ENCODE measurements at places on chromosomes 1 and 21.

DNA sequence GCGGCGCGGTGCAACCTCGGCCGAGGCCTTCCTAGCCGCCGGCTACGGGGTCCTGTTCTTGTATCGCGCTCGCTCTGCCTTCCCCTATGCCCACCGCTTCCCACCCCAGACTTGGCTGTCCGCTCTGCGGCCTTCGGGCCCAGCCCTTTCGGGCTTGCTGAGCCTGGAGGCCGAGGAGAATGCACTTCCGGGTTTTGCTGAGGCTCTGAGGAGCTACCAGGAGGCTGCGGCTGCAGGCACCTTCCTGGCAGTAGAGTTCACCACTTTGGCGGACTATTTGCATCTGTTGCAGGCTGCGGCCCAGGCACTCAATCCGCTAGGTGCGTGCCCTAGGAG lies 379 bp downstream of the PPCS start:
- DNase-seq: no peak

DNA sequence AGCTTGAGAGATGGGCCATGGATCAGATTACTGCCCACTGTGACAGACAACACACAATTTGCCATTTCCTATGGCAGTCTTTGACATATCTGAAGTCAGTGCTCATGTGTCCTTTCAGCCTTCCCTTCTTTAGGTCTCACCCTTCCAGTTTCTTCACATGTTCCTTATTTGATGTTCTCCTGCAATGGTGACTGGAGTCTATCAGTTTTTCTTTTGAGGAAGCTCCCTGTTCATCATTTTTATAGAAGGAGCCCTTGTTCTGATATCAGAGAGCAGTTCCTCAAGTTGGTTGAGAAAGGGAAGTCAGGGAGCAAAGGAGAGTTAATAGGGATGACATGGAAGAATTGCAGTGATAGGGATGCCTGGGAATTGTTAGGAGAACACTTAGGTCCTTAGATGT lies 42.2 kb downstream of the DISC1 start:
- no peak for DNase-seq

GRCh38 chr1:174191349-174191862 lies 32.1 kb downstream of the RABGAP1L start:
- no peak for DNase-seq

DNA sequence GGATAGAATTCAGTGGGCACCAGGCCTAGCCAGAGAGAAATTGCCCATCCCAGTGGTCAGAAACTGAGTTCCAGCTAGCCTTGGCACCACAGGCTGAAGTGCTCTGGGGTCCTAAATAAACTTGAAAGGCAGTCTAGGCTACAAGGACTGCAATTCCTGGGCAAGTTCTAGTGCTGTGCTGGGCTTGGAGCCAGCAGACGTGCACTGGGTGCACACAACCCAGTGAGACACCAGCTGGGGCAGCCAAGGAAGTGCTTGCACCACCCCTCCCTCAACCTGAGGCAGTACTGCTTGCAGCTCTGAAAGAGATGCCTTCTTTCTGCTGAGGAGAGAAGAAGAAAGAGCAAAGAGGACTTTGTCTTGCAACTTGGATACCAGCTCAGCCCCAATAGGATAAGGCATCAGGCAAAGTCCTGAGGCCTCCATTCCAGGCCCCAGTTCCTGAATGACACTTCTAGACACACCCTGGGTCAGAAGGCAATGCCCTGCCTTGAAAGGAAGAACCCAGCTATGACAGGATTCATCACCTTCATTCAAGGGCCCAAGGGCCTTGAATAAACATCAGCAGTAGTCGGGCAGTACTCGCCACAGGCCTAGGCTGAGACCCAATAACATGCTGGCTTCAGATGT lies 55.1 kb downstream of the OVGP1 start:
- no peak for DNase-seq

GRCh38 chr1:192575499-192576189 lies at the start of gene RGS1:
RGS1 (plus strand) TSS chr1:192575773; CDS start chr1:192575793, 20 bp downstream.
- DNase-seq: peak; percentile 66

- DNase-seq: no peak
Measured at GRCh38 chr21:23887725-23888306, 1719.5 kb downstream of the MRPL39 start.

DNA sequence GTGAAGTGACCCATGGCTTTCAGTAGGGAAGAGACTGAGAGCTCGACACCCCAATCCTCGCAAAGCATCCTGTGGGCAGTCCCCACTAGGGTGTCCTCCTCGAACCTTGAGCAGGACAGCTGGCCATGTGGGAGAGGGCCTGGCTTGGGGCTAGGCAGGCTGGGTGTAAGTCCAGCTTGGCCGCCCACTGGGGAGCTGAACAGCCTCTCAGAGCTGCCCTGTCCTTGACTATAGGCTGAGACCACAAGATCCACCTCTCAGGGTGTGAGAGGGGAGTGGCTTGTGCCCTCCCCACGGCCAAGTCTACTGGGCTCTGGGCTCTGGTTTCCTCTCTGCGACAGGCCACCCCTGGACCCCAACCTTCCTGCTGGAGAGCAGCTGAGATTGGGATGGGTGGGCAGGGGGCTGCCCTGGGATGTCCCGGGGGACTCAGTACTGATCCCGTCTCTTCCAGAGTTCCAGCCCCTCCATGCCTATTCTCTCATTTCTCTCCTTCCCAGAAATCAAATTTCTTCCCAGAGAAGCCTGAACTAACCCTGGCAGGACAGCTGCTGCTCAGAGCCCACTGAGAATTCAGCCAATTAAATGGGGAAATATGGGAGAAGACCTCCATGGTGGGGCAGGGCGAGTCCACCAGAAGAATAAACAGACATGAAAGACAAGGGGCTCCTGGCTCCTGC lies 282.9 kb downstream of the PTPRU start:
- DNase-seq: no peak

DNA sequence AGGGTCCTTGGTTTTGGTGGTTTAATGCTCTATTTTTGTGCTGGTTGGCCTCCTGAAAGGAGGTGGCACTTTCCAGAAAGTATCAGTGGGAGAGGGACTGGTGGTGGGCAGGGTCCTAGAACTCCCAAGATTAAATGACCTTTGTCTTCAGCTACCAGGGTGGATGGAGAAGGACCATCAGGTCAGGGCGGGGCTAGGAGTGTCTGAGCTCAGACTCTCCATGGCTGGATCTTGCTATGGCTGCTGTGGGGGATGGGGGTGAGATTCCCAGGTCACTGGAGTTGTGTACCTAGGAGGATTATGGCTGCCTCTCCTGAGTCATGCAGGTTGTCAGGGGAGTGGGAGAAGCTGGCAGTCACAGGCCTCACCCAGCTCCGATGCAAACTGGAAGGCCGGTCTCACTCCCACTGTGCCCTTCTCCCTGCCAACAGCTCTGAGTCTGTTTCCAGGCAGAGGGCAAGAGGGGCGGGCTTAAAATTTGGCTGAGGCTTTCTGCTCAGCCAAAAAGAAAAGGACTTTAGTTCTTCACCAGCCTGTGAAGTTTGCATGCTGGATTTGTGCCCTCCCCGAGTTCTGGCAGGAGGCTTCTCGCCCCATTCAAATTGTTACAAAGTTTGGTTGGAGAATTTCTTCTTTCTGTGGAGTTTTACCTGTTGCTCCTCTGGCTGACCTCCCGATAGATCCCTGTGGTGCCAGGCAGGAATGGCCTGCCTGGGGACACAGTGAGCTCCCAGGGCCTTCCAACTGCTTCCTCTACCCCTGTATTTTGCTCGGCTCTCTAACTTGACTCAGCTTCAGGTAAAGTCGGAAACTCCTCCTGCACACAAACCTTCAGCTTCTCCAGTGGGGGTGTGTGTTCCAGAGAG lies 13.1 kb upstream of the KYAT3 start:
- DNase-seq: no peak

- no peak for DNase-seq
Measured at GRCh38 chr1:209648346-209648745, 3.9 kb downstream of the LAMB3 start.

DNA sequence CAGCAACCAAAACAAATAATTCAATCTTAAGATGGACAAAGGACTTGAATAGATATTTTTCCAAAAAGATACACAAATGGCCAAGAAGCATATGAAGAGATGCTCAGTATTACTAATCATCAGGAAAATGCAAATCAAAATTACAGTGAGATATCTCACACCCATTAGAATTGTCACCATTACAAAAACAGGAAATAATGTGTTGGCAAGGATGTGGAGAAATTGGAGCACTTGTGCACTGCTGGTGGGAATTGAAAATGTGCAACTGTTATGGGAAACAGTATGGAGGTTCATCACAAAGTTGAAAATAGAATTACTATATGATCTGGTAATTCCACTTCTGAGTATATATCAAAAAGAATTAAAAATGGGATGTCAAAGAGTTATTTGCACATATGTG lies 83.2 kb downstream of the SH3GLB1 start:
- no peak for DNase-seq

- no peak for DNase-seq
Measured at GRCh38 chr21:38965241-38965640, 159.5 kb downstream of the ETS2 start.

- DNase-seq: no peak
Measured at GRCh38 chr1:150234309-150234565, 1.7 kb downstream of the ANP32E start.

- DNase-seq: no peak
Measured at GRCh38 chr1:226708967-226709396, 30.1 kb downstream of the ITPKB start.

- DNase-seq: no peak
Measured at GRCh38 chr1:40530735-40531380, 579 bp upstream of the ZNF684 start.

DNA sequence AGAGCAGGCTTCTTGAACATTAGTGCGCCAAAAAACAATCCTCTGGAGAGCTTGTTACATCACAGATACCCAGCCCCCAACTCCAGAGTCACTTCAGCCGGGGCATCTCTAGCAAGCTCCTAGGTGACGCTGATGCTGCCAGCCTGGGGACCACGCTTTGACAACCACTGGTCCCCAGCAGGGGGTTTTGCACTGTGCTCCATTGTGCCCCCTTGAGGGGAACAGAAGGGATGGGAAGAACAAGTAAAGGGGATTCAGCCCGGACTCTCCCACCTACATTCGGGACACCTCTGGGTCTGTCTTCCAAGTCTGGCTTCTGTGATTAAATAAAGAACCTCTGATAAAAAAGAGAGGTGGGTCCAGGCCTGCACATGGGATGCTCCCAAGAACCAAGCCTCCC lies 60.4 kb downstream of the ATP5PO start:
- no peak for DNase-seq

- no peak for DNase-seq
Measured at GRCh38 chr1:108190001-108190634, 10.0 kb downstream of the SLC25A24 start.

DNA sequence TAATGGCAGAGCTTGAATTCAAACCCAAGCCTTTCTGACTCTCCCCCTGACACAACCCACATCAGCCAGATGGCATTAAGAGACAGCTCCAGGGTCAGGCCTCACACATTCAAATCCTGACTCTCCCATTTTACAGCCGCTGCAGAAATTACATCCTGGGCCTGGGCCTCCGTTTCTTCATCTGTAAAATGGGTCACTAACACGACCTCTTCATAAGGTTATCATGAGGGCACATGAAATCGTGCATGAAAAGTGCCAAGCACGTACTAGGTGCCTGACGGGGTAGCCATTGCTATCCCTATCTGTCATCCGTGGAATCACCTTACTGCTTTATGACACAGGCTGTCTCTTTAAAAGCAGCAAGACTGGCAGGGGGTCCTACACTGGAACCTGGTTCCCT lies 19.8 kb upstream of the CASZ1 start:
- no peak for DNase-seq

DNA sequence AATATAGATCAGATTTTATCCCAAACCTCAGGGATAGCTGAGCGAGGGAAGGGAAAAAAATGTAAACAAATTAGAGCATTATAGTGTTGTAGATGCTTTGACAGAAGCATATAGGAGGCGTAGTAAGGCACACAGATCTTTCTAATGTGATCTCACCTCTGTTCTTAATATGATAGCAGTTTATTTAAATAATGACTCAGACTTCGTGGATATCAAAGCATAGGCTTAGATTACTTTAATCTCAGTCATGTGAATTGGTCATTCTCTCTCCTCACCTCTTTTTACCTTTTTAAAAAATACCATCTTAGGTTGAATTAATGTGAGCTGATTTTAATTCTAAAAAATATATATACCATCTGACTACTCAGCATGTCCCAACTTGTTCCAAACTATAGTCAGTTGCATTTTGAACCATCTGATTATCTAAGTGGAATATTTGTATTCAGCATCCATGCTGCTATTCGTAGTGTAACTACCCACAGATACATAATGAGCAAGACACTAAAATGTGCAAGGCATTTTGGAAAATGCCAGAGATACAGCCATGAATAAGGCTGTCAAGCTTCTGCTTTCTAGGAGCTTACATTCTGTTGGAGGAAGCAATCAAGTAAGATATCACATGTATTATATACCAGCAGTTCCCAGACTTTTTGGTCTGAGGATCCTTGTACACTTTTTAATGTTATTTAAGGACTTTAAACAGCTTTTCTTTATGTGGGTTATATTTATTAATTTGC lies 76.7 kb downstream of the OSBPL9 start:
- DNase-seq: no peak

GRCh38 chr21:45766501-45766900 lies 123.0 kb downstream of the PCBP3 start:
- DNase-seq: no peak

DNA sequence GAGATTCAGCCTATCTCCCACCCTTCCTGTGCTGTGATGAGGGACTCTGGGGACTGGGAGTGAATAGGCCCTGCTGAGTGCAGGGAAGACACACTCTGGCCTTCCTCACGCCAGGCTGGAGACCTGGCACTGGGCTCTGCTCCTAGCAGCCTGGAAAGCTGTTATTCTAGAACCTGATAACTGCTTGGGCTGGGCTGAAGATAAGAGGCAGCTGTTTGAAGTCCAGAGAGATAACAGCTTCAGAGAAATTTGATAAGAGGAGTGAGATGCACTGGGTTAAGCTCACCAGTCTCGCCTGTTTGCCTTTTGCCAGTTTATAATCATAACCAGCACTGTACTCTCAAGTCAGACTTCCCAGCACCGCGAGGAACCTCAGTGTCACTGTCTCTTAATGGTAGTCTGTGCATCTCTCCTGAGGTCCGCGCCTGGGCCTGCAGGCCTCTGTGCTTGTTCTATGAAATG lies 46.6 kb upstream of the GPR37L1 start:
- DNase-seq: no peak

DNA sequence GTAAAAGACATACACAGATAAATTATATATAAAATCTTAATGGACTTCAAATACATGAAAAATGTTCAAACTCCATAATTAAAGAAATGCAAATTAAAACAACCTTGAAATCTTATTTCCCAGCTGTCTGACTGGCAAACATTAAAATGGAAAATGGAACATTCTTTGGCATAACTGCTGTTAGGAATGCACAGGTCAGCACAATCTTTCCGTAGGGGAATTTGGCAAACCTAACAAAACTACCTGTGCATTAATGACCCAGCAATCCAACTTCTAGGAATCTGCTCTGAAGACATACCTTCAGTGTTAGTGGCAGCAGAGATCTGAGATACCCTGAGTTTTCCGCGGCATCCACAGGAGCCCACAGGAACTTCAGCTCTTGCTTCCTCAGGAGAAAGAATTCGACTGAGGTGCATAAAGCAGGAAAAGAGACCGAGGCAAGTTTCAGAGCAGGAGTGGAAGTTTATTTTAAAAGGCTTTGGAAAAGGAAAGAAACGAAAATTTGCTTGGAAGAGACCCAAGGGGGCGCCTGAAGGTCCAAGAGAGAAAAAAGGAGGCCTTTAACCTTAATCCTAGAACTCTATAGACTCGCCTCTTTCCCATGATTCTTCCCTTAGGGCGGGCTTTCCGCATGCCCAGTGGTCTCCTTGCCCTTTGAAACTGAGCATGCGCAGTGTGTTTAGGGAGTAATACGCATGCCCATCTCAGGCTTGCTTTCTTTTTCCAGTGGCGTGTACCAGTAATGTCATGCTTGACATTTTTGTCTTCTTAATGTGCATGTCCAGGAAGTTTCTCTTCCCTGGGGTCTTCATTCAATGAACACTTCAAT lies 24.8 kb downstream of the LYPD8 start:
- no peak for DNase-seq

- DNase-seq: no peak
Measured at GRCh38 chr21:46046471-46046870, 51.4 kb upstream of the COL6A2 start.
